ENCODE measurements at places on chromosomes 3 and 15. TPM values are rescaled to one million over a fixed set of nuclear protein-coding genes. Genes with fewer than 3 reads are reported as not detected.

Gene CIDEC
- total RNA-seq, result 1.6 TPM

Gene CD200
- 4.2 TPM for total RNA-seq

Gene SLC28A2
- total RNA-seq, result not detected

Gene CHRNA7
- total RNA-seq, result 0.13 TPM

Gene CSTA
- 95.6 TPM for total RNA-seq

Gene TGM5
- total RNA-seq, result 1.3 TPM

Gene EPHB3
- 3.1 TPM for total RNA-seq

Gene CHST2
- 1.6 TPM for total RNA-seq

Gene ZBBX
- total RNA-seq, result not detected

Gene IQCF5
- not detected for total RNA-seq
